ENCODE measurements at places on chromosomes 11 and 22. TPM values are rescaled to one million over a fixed set of nuclear protein-coding genes. Genes with fewer than 3 reads are reported as not detected.
A peak's percentile ranks its signal among the peaks of the same experiment; 100 is the strongest.

SLC17A6 gene
- not detected for total RNA-seq

RBM4B gene
- total RNA-seq, result 13.1 TPM

RHOD gene
- total RNA-seq, result 67.6 TPM

INS gene
- total RNA-seq, result not detected

DNA sequence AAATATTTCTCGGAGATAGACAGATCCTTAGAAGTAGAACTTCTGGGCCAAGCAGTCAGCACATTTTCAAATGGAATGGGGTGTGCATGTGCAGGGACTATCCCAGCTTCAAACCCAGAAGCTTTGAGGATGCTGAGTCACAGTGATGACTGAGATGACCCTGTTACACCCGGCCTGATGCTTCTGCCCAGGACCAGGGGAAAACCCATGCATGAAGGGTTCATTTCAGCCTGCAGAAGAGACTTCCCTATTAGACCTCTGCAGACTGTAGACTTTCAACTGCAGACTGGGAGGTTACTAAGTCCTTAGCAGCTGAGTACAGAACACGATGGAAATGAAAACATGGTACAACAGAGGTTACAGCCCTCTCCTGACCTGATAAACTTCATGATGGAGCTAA lies 3.6 kb upstream of the OR2AT4 start:
- no peak for DNase-seq

- no peak for DNase-seq
Observed at GRCh38 chr11:131253142-131253655, 117.2 kb upstream of the NTM start.

GRCh38 chr11:132595711-132596134 lies 936.6 kb downstream of the OPCML start:
- no peak for DNase-seq

DNA sequence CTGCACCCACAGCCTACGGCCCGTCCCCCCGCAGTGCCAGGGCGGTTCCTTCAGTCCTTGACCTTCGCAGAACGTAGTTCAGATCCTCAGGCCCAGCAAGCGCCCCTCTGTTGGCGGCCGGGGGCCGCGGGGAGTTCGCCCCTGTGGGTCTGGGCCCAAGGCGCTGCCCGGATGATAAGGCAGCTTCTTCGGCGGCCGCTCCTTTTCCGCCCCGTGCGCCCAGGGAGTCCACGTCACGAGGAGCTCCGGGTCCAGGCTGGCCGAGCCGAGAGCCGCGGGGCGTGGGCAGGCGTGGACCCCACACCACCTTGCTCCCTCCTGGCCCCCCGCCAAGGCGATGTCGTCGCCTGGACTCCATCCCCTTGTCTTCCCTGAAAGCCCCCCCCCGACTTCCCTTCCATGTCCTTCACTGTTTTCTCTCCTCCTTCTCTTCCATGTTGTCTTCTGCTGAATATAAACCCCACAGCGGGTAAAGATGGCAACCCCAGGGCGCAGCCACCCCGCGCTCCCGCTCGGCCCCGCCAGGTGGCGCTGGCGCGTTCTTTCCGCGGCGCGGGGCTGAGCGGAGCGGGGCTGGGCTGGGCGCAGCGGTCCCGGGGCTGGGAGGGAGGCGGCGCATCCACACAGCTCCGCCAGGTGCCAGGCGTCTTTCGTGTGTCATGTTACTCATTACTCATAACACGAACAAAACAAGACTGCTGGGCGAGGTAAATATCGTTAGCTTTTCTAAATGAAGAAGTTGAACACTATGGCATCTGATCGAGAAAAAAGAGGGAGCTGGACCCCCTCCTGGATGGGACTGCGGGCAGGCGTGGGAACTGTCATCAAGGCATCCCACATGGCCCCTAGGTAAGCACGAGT lies 321.0 kb downstream of the NTM start:
- no peak for DNase-seq

DNA sequence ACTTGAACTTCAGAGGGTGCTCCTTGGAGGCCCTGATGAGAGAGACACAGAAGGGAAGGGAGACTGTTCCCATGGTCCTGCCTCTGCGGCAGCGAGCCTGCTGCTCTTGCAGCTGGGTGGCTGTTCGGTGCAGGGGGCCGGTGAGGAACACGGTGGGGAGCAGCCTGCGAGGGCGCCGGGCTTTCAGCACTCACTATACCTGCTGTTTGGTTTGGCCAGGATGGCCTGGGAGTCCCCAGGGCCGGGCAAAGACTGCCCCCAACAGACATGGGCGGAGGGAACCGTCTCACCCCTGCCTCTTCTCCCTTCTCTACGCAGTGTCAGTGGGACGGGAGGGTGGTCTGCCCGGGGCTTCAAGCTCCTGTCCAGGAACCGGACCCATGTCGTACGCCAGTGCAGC lies 58.0 kb upstream of the PRODH start:
- no peak for DNase-seq

DNA sequence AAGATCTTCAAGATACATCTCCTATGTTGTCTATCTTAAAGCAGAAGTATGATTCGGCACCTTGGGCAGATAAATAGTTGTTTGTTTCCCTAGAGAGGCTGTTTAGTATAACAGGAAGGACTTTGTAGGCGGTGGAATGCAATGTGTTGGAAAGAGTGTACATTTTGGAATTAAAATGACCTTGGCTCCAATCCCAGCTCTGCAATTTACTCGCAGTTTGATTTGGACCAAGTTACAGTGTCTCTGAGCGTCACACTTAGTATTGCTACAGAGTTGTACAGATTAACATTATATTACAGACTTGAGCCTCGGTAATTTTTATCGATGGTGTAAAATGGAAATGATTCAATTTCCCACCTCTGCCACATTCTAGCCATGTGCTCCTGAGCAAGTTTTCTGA lies 265.3 kb downstream of the OPCML start:
- no peak for DNase-seq

DNA sequence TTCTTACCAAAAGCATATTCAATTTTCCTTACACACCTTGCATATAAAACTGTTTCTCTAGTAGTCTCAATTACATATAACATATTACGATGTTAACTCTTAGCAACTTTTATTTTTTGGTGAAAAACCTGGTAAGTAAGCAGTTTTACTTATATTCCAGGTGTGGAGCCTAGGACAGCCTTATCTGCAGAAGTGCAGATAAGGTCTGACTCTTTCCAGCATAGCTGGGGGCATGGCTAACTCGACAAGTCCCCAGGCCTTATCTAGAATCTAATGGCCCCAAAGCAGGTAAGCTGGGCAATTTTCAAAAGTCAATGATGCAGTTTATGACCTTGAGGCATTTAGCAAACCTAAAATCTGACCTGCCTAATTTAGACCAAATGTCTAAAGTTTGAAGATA lies 4.2 kb upstream of the C1QTNF6 start:
- no peak for DNase-seq

DNA sequence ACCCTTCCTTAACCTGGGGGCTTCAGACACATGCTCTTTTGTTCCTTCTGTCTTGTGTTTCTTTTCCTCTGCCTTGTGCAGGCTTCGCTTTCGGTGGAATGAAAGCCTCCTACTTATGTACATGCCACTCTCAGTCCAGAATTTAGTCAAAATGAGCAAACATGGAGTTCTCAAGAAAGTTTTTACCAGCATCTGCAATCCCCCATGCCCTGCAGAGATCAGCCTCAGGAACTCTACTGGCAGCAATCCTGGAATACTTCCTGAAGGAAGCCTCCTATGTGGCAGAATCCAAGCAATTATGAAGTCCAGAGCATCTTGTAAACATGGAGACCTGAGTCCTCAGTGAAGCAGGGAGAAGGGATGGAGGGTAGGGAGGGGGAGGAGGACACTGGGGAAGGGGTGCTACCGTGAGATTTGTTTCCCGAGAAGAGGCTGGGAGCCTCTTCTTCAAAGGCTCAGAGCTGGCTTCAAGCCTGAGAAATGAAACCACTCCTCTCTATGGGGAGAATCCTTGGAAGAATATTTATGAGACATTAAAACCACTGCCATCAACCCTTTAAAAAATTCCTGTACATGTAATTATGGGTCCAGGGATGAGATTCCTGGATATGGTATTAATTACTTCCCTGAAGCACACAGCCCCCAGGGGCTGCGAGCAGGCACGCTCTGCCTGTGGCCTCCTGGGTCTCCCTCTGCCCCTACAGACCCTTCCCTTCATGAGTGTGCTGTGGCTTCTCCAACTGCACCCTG lies 58.4 kb downstream of the TENM4 start:
- no peak for DNase-seq

GRCh38 chr11:92834296-92835020 lies 135.0 kb upstream of the MTNR1B start:
- DNase-seq, result no peak

DNA sequence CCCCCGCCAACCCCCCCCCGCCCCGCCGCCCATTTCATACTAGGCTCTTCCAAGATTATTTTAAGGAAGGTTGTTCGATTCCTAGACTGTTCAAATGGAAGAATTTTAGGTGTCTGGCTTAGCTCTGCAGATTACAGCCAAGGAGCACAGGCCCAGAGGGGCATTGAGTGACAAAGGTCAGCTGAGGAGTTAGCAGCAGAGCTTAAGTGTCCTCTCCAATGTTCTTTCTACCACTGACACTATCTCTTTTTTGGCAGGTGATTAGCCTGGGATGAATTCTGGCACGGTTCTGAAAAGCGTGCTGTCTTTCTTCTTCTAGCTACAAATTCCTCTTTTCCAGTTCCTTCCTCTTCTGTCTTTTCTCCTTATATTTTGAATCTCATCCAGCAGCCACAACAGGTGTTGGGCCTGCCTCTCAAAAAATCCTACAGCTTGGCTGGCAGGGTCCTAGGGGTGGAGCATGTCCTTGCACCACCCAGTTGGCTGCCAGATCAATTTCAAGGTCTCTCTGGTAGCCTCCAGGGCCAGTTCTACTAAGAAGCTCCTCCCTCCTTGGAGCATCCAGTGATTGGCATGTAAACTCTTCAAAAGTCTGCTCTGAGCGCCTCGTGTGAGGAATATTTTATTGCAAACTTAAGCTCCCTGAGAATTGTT lies 23.0 kb downstream of the KCNE3 start:
- DNase-seq, result no peak

- DNase-seq, result peak; percentile 40
Observed at GRCh38 chr11:64687643-64688533, 35.1 kb downstream of the NRXN2 start.

DNA sequence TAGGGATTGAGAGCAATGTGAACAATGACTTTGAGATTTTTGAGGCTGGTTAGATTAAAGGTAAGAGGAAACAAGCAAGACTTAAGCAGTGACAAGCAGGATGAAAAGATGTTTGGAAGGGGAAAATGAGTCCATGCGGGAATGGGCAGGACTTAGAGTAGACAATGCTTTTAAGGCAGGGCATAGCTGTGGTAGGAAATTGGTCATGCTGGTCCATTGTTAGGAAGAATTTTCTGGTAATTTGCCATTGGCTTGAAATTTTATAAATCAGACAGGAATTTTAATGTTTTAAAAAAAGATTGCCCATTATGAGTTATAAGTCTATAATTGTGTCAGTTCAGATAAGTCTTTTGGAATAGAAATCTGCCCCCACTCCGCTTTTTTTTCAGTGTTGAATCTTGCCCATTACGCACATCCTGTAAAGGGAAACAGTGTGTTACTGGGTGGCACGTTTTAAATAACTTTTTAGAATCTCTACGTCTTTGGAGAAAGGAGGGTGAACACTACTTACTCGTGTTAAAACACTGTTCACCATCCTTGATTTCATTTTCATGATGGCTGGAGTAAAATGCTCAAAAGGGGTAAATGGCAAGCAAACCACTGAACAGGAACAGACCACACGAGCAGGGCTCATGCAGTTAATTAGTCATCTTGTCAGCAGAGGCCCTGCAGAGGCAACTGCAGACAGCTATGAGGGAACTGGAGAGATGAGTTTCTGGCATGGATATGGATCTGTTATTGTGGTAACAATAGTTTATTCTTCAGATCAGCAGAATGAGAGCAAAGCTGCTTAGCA lies 25.0 kb downstream of the SWAP70 start:
- DNase-seq, result no peak

DNA sequence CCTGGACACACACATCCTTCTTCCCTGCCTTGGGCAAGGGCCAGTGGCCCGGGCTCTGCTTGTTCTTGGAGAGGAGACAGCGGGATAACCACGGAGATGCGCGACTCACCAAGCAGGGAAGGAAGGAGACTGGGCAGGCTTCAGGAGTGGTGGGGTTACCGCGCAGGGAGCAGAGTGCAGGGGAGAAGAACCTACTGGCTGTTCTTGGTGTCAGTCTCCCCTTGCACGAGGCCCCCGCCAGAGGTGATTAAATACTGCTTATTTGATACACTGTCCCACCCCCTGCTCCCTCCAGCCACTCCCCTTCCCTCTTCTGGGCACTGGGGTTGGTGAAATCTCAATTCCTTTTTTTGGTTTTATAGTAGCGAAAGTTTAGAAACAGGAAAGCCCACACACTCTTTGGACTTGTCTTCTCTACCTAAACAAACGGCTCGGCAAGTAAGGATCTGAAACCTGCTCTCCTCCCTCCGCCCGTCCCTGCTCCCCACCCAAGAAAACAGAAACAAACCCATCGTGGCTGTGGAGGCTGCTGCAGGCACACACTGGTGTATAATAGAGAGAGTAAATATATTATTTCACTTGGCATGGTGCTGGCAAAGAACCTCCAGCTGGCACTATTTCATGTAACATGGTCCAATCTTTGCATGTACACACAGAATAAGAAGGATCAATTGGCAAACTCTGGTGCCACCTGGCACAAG lies 10.8 kb downstream of the LARGE2 start:
- DNase-seq, result no peak

GRCh38 chr11:120817158-120817557 lies 206.7 kb upstream of the TBCEL start:
- DNase-seq, result peak; percentile 69

Measured in left ventricle myocardium superior (tissue), 1 donor.